Non-pigmented ciliary epithelial cell (primary cell): ENCODE measurements at places on chromosomes 16 and 17.
A peak's percentile ranks its signal among the peaks of the same experiment; 100 is the strongest.

DNA sequence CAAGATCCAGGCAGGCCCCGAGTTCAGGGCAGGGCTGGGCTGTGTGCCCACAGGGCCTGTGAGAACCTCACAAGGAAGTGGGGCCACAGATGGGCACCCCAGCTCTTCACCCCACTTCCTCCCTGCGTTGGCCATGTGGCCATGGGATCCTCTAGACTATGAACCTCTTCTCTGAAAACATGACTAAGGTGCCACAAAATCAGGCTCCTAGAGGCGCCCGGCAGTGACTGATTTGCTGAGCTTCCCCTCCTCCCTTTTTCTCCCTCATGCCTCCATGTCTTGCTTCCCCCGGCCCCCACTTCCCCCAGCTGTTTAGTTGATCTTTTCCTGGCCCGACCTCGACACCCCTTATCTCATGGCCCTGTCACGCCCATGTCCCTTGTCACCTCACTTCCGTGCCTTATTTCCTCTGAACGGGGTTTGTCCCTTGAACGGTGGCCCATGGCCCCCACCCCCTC lies 87.1 kb downstream of the KCNJ12 start:
- no peak for DNase-seq

DNA sequence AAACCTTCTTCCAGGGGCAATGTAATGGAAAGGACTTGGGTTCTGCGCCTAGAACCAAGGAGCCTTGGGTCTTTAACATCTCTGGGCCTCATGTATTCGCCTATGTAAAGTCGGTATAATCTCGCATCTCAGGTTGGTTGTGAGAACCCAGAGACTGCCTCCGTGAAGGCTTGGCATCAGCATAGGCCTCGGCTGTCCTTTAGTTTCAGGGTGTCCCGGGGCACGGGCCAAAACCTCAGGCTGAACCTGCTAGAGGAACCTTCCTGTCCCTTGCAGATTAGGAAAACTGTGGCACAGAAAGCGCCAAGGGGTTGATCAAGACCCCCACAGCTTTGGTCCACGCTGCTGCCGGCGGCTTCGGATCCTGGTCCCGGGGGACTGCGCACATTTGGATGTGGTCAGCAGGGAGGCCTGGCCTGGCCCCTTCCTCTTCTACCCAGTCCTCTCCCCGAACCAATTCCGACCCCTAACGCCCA lies 772 bp upstream of the PHAF1 start:
- no peak for DNase-seq

DNA sequence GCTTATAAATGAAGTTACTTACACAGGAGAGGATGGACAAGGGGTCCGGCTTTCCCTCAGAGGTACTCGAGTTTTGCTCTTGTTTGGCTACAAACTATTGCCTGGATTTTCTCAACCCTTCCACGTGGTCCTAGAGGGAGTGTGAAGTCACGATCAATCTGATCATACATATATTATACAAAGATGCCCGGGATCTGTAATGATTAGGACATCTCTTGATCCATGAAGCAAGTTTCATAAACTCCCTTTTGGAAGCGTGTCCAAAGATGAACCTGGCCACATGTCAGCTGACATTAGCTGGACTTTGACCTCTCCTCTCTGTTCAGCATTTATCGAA lies 2.3 kb upstream of the CDH11 start:
- no peak for DNase-seq

DNA sequence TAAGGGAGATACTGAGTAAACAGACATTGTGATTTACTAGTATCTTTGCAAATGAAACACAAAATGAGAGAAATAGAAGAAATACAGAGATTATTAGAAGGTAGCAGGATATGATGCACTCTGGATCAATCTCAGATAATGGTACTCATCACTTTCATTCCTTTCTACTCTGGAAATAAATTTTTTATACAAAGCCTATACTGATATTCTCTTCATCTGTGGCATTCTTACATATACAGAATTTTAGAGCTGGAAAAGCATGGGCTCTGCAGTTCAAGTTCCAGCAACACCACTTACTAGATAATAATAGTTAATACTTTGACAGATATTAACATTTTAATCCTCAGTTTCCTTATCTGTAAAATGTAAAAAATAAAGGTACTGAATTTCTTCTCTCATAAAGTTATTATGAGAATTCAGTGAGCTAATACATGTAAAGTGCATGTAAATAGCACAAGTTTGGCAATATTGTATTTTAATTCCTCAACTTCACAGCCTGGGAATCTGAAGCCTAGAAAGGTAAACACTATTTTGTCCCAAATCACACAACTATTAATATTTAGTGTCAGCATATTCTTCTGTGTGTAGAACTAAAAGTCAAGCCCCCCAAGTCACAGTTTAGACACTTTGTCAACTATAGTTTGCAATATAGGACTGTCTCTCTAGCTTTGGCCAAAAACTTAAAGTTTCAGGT lies 6.5 kb downstream of the RNF43 start:
- no peak for DNase-seq

DNA sequence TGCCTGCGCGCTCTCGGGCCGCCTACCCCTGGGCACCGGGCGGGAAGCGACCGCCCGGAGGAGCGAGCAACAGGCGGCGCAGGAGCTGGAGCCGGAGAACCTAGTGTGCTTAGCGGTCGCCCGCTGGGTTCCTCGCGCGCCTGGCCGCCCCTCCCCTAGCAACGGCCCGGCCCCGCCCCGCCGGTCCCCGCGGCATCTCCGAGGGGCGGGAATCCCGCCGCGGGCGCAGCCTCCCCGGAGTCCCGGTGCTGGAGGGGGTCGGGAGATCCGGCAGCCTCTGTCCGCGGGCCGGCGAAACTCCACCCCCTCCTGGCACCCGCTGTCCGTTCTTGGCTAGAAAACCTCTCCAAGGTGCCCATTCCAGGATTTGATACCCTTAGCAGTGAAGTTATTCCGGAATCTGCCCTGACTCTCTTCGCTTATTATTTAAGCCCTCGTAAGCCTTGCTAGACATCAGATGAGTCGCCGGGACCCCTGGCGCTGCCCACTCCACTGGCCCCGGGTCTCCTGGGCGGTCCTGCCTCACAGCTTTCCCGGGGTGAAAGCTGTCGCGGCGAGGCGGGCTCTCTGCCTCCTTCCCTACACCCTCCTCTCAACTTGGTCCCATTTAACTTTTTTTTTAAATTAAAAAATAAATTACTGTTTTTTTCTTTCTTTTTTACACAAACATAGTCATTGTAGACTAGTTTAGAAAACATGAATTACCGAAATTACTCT lies at the start of gene RPRML:
TSS of gene RPRML (minus strand) at position 107 of the 717 bp plus-strand sequence. CDS start 246 bp downstream, outside the sequence.
- no peak for DNase-seq

DNA sequence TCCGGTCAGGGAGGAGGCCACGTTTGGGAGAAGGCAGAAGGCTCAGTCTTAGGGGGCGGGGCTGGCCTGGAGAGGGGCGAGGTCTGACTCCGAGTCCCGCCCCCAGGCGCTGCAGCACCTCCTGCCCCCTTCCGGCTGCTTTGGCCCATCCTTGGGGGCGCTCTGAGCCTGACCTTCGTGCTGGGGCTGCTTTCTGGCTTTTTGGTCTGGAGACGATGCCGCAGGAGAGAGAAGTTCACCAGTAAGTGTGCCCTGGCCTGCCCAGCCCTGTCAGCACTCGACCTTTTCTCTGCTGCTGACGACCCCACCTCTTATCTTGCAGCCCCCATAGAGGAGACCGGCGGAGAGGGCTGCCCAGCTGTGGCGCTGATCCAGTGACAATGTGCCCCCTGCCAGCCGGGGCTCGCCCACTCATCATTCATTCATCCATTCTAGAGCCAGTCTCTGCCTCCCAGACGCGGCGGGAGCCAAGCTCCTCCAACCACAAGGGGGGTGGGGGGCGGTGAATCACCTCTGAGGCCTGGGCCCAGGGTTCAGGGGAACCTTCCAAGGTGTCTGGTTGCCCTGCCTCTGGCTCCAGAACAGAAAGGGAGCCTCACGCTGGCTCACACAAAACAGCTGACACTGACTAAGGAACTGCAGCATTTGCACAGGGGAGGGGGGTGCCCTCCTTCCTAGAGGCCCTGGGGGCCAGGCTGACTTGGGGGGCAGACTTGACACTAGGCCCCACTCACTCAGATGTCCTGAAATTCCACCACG lies 1.5 kb downstream of the TNFRSF12A start:
- DNase-seq: peak; percentile 73

DNA sequence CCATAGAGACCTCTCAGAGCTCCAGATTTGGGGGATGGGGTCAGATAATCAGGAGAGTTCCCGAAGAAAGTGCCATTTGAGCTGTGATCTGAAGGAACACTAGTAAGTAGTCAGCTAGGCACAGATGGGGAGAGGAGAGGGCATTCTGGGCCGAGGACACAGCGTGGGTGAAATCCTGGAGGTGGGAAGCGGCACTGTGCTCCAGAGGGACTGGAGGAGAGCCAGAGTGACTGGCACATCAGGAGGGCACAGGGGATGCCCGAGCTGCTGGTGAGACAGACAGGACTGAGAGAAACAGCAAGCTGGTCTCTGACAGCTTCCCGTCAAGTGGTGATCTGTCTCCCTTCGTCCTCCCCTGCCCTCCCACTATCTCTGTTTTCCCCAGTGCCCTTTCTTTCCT lies 40.6 kb downstream of the KNOP1 start:
- no peak for DNase-seq

- no peak for DNase-seq
Measured at GRCh38 chr17:45648642-45649041, 135.5 kb upstream of the CRHR1 start.

DNA sequence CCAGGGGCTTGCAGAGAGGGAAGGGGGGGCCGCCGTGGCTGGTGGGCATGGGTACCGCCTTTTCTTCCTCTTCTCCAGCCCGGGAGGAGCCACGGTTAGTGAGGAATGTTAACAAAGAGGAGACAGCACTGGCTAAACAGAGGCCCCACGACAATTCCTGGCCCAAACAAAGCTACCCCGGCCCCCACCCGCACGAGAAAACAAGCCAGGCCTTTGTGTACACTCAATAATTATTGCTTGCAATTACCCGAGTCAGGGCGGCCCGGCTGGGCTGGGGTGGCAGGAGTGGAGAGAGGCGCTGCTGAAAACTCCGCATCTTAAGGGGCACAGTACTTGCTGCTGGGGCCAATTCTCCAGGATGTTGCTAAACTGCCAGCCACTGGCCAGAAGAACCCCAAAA lies 56.4 kb downstream of the IRX5 start:
- DNase-seq: no peak

DNA sequence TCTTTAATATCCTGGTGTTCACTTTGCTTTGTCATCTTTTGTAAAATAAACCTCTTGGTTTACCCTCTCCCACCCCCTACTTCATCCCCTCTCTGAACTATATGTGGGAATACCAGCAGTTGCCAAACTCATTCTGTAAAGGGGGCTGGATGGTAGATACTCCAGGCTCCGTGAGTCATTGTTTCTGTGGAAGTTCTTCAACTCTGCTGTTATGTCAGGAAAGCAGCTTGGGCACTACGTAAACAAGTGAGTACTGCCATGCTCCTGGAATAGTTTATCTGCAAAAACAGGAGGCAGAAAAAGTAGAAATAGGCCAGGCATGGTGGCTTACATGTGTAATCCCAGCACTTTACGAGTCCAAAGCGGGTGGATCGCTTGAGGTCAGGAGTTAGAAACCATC lies 17.6 kb downstream of the MVP start:
- DNase-seq: no peak
